ENCODE measurements at places on chromosomes 5 and 9.

GRCh38 chr5:179222246-179223017 is 122.8 kb downstream of the ADAMTS2 start:
- H3K27me3 ChIP-seq: no peaks in the 10 kb centered on the region
- H3K4me1 ChIP-seq: no peaks in the 10 kb centered on the region
- H3K36me3 ChIP-seq: no peaks in the 10 kb centered on the region
- DNase-seq: no peak

DNA sequence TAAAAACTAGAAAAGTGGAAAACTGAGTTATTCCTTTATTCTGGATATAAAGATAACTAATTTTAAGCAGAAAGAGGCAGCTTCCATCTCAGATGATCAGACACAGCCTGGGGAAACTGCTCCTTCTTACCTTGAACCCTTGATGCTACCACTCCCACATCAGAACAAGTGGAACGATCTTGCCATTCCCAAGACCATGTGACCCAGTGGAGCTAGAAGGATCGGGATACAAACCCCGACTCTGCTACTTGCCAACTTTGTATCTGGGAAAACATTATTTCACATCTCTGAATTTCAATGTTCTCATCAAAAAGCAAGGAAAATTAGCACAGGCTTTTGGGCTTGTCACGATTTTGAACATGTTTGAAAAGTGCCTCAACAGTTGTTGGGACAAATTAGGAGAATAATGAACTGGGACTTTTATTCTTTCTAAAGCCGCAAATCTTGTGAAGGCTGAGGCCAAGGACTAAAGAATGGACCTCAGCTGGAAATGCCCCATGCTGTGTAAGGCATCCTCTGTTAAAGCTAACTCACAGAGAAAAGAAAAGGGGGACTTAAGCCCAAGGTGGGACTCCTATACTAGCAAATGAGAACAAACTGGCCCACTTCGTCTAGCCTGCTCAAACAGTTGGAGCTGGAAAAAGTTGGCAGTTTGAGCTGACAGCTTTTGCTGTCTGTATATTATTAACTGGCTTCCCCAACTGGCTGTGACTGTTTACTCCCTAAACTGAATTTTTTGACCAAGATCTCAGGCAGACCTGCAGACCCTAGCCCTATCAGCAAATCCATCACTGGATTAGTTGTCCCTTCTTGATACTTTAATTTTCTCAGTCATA is 552.3 kb downstream of the EFNA5 start:
- H3K36me3 ChIP-seq: no peaks in the 10 kb centered on the region
- no peaks in the 10 kb centered on the region for H3K27me3 ChIP-seq

- no peak for DNase-seq
- no peak overlapping the region for H3K4me3 ChIP-seq
- H3K36me3 ChIP-seq: peaks cover 87% of the 10 kb centered on the region
These were observed 5.2 kb downstream of the HNRNPAB start for GRCh38 chr5:178209334-178210072.

GRCh38 chr9:124040186-124040931 is 28.8 kb downstream of the LHX2 start:
- H3K4me1 ChIP-seq: no peaks in the 10 kb centered on the region
- H3K27ac ChIP-seq: no peak overlapping the region
- peak overlapping the region; percentile 11 for H3K4me3 ChIP-seq
- H3K36me3 ChIP-seq: no peaks in the 10 kb centered on the region

DNA sequence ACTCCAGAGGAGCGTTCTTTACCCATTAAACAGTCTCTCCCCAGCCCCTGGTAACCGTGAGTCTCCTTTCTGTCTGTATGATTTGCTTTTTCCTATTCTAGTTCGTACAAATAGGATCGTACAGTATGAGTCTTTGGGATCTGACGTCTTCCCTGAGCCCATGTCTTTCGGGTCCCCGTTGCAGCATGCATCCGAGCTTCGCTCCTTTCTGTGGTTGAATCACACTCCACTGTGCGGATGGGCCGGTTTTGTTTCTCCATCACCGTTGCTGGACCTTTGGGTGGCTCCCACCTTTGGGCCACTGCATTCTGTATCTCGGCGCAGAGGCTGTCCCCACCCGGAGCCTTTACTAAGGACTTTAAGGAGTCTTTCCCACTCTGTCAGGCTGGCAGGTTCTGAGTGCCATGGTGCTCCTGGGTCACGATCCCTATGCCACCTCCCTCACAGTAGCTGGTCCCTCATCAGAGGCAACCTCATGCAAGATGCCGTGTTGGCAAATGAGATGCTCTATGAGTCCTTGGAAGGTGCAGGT is 145.7 kb upstream of the COL5A1 start:
- no peak for DNase-seq
- peaks cover 22% of the 10 kb centered on the region for H3K4me1 ChIP-seq
- no peak overlapping the region for H3K4me3 ChIP-seq
- H3K27ac ChIP-seq: no peak overlapping the region
- H3K36me3 ChIP-seq: no peaks in the 10 kb centered on the region

- peak; percentile 41 for DNase-seq
- no peak overlapping the region for H3K4me3 ChIP-seq
- peaks cover 25% of the 10 kb centered on the region for H3K36me3 ChIP-seq
- H3K4me1 ChIP-seq: no peaks in the 10 kb centered on the region
- H3K27me3 ChIP-seq: no peaks in the 10 kb centered on the region
These were observed 19.6 kb downstream of the QSOX2 start for GRCh38 chr9:136225748-136226679.

GRCh38 chr5:129904667-129905472 is 605 bp downstream of the CHSY3 start:
- peaks cover 13% of the 10 kb centered on the region for H3K4me1 ChIP-seq
- H3K36me3 ChIP-seq: no peaks in the 10 kb centered on the region
- DNase-seq: no peak
- H3K4me3 ChIP-seq: peak overlapping the region; percentile 20

DNA sequence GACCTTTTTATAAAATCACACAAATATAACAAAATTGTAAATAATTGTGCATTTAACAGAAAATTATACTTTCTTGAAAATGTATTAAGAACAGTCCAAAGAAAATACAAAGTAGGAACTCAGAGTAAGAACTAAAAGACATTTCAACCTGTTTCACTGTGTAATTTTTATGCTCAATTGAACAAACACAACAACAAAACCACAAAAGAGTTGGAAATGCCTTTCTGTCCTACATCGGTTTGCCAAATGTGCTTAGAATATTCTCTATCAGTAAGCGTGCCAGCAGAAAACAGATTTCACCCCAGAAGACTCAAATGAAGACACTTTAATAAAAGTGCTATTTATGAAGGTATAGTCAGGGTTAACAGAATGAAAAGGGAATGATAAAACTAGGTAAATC is 592.1 kb downstream of the PRELID2 start:
- no peaks in the 10 kb centered on the region for H3K4me1 ChIP-seq
- no peak for DNase-seq
- H3K36me3 ChIP-seq: no peaks in the 10 kb centered on the region
- no peak overlapping the region for H3K4me3 ChIP-seq
- no peak overlapping the region for H3K27ac ChIP-seq

- no peaks in the 10 kb centered on the region for H3K36me3 ChIP-seq
- DNase-seq: no peak
- H3K4me1 ChIP-seq: peaks cover 34% of the 10 kb centered on the region
- peaks cover 68% of the 10 kb centered on the region for H3K27me3 ChIP-seq
- H3K4me3 ChIP-seq: no peak overlapping the region
- no peak overlapping the region for H3K27ac ChIP-seq
These were observed 1.8 kb downstream of the TRIM7 start for GRCh38 chr5:181203093-181203711.

GRCh38 chr9:74556685-74557084 is 59.5 kb downstream of the RORB start:
- no peaks in the 10 kb centered on the region for H3K27me3 ChIP-seq
- no peak overlapping the region for H3K4me3 ChIP-seq
- no peaks in the 10 kb centered on the region for H3K36me3 ChIP-seq
- DNase-seq: no peak

GRCh38 chr5:134819407-134819963 is 26.3 kb upstream of the C5orf24 start:
- H3K27ac ChIP-seq: no peak overlapping the region
- no peaks in the 10 kb centered on the region for H3K4me1 ChIP-seq
- H3K36me3 ChIP-seq: peaks cover 78% of the 10 kb centered on the region
- no peak for DNase-seq
- H3K4me3 ChIP-seq: no peak overlapping the region

- no peak overlapping the region for H3K4me3 ChIP-seq
- no peaks in the 10 kb centered on the region for H3K4me1 ChIP-seq
- H3K27ac ChIP-seq: no peak overlapping the region
- DNase-seq: no peak
- H3K36me3 ChIP-seq: no peaks in the 10 kb centered on the region
These were observed 222.8 kb downstream of the FAM170A start for GRCh38 chr5:119852140-119852539.

- H3K27me3 ChIP-seq: no peaks in the 10 kb centered on the region
- no peak for DNase-seq
- H3K4me1 ChIP-seq: peaks cover 99% of the 10 kb centered on the region
- H3K27ac ChIP-seq: peak overlapping the region; percentile 87
- no peaks in the 10 kb centered on the region for H3K36me3 ChIP-seq
These were observed 14.6 kb upstream of the TCF7 start for GRCh38 chr5:134099939-134100282.

DNA sequence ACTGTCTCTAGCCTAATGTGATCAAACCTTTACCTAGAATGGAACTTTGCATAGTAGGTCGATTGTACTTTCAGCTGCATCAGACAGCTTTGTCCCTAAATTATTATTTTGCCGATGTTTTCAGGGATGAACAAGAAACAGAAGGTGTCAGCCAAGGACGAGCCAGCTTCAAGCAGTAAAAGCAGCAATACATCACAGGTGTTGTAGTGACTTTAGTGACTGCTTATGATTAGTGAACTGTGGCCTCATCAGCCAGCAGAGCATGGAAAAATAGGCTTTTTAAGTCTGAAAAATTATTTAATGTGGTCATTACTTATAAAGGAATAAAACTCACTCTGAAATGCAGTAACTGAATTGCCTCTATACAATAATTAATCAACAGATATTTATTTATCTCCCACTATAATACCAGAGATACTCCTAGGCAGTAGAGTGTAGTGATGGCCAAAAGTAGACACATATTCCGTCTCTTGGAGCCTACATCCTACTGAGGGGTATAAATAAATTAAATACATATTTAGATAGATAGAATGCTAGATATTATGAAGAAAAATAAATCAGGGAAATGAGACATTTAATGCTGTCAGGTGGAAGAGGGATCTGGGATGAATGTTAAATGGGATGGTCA is 166.3 kb downstream of the PARP8 start:
- H3K4me3 ChIP-seq: no peak overlapping the region
- no peak overlapping the region for H3K27ac ChIP-seq
- no peaks in the 10 kb centered on the region for H3K27me3 ChIP-seq
- H3K4me1 ChIP-seq: no peaks in the 10 kb centered on the region

DNA sequence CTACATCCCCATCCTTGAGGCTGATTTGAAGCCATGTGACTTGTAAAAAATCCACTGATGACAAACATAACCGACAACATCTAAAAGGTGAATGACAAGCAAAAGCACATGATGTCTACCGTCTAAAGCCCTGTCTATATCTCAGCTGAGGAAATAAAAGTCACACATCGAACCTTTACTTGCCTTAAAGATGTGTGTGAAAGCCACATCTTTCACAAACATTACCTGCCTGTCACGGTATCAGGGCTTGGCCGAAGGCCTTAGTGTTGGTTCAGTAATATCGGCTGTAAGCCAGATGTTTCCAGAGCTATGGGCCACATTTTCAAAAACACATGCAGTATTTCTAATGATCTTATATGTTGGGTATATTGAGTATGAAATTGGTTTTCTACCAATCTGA is 125.8 kb downstream of the EFNA5 start:
- no peak for DNase-seq
- no peak overlapping the region for H3K4me3 ChIP-seq
- peaks cover 2% of the 10 kb centered on the region for H3K4me1 ChIP-seq
- no peaks in the 10 kb centered on the region for H3K36me3 ChIP-seq
- H3K27me3 ChIP-seq: no peaks in the 10 kb centered on the region

- DNase-seq: no peak
- H3K36me3 ChIP-seq: no peaks in the 10 kb centered on the region
- H3K27me3 ChIP-seq: no peaks in the 10 kb centered on the region
- no peak overlapping the region for H3K27ac ChIP-seq
- no peaks in the 10 kb centered on the region for H3K4me1 ChIP-seq
These were observed 53.2 kb upstream of the TMEM171 start for GRCh38 chr5:73067213-73067612.

DNA sequence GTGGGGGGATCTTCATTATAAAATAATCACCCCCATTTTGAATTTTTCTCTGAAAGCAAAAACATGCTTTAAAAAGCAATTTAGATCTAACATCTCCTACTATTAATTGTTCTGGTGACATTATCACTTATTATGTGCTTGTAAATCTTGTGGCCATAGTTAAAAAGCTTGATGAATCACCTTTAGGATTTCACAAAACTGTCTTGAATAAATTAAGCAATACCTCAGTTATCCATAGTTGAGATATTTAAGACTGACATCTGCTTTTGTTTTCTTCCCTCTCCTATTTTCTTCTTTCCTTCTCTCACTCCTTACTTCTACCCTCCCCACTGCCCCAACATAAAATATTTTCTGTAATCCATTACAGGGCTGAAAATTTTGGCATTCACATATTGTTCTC is 84.8 kb downstream of the SLC1A3 start:
- no peak overlapping the region for H3K27ac ChIP-seq
- no peak for DNase-seq
- H3K4me1 ChIP-seq: no peaks in the 10 kb centered on the region
- no peak overlapping the region for H3K4me3 ChIP-seq
- no peaks in the 10 kb centered on the region for H3K36me3 ChIP-seq

GRCh38 chr5:132020568-132021339 is 9.3 kb upstream of the ACSL6 start:
- no peaks in the 10 kb centered on the region for H3K36me3 ChIP-seq
- H3K4me3 ChIP-seq: no peak overlapping the region
- H3K27ac ChIP-seq: no peak overlapping the region
- H3K27me3 ChIP-seq: no peaks in the 10 kb centered on the region
- DNase-seq: no peak

DNA sequence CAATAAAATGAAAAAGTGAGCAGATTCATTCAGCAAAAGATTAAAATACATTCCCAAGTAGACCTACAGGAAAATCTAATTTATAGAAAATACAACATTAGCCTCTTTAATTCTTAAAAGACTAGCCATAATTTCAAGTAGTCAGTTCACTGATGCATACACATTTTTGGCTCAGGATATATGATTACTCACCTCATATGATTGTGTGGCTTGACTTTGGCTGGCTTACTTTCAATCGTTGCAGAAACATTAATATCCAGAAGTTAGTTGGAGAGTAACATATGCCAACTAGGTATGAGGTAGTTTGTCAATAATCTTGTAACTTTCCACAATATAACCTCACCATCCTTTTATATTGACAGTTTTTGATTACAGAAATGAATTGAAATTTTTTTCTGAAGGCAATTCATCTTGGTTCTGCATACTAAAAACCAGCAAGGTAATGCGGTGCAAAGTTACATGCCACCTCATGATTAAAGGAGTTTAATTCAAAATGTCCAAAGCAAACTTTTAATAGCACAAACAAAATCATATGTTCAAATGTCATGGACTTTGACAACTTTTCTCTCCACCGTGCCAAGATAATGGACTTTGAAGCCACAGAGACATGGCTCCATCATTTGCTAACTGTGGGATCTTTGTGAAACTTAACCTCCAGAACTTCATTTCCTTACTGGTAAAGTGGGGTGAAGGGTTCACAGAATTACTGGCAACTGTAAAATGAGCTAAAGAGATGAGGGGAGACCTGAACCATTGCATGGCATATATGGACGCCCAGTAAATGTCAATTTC is 76.6 kb upstream of the PAM start:
- DNase-seq: no peak
- no peaks in the 10 kb centered on the region for H3K27me3 ChIP-seq
- H3K27ac ChIP-seq: no peak overlapping the region
- no peaks in the 10 kb centered on the region for H3K36me3 ChIP-seq

Measured in thymus (tissue), 14 donors.